Caudate nucleus (tissue), 63 donors: ENCODE measurements at places on chromosomes 2 and 18.

DNA sequence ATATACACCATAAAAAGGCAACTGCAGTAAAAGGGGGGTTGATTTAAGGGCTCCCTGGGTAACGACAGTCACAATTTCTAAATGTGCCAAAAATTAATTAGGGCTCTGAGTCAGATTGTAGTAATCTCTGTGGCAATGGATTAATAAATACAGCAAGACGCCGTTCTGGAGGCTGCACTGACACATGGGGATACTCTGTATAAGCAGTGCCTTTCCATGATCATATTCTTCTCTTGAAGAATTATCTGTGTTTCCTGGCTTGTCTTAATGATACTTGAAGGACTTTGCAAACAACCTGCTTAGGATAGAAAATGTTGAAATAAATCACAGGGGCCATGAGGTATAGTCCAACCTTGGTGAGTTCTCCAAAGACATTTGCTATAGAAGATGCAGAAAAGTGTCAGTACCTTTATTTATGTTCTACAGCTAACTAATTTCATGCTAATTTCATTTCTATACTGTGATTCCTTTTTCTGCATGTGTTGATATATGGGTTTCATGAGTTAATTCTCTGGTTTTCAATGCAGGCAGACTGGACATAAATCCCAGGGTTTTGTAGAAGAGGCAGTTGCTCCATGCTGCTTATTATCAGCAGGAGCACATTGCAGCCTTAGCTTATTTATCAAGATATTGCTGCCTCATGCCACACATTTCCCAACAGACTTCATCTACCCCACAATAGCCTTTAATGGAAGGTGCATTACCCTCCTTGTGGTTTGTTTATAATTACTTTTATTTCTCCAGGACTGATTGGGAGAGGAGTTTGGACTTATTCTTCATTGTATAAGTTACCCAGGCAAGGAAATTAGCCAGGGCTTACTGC is 54.8 kb downstream of the HNMT start:
- no peak for DNase-seq

DNA sequence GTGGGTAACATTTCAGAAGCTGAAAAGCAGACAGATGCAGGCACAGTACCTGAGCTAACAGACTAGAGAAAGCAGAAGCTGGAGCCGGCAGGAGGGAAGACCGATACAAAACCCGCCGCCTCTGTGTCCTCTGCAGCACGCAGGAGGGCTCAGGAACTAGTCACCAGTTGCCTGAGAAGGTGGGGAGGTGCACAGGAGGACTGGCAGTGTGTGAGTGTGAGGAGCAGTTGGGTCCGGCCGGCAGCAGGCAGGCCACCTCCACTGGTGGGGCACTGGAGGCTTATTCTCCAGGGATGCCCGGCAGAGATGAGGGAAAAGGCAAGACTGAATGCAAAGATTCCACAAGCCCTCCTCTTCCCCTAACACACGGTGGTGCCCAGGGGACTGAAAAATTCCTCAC is 18.2 kb downstream of the ERCC3 start:
- DNase-seq, result no peak

DNA sequence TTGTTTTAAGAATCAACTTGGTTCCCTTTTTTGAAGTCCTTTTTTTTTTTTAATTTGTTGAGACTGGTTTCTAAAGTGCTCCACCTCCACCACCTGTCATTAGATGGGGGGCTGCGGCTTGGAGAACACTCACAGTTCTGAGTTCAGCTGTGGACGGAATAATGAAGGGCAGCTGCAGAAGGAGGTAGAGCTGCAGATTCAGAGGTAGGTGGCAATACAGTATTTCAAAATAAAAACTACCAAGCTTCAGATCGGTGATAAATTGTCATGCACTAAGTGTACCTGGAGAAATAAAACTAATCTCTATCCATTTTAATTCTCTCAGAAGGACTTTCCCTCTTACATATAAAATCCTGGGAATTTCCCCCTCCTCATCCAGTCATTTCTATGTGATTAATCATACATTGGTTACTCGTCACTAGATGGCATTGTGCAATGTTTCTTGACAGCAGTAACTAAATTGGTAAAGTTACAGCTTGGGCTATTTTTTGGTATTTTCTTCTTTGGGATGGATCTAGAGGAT is 81.1 kb upstream of the SLC39A10 start:
- DNase-seq, result no peak

- peak; percentile 55 for DNase-seq
Observed at GRCh38 chr2:134727385-134727784, 8.6 kb upstream of the TMEM163 start.

DNA sequence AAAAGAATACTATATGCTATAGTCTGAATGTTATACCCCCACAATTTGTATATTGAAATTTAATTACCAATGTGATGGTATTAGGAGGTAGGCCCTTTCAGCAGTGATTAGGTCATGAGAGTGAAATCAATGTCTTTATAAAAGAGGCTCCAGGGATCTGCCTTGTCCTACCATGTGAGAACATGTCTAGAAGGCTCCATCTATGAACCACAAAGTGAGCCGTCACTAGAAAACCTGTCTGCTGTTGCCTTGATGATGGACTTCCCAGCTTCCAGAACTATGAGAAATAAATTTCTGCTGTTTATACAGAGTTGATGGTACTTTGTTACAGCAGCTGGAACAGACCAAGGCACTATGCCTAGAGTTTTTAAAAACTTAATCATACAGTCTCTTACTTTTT is 46.3 kb upstream of the FAM124B start:
- no peak for DNase-seq

DNA sequence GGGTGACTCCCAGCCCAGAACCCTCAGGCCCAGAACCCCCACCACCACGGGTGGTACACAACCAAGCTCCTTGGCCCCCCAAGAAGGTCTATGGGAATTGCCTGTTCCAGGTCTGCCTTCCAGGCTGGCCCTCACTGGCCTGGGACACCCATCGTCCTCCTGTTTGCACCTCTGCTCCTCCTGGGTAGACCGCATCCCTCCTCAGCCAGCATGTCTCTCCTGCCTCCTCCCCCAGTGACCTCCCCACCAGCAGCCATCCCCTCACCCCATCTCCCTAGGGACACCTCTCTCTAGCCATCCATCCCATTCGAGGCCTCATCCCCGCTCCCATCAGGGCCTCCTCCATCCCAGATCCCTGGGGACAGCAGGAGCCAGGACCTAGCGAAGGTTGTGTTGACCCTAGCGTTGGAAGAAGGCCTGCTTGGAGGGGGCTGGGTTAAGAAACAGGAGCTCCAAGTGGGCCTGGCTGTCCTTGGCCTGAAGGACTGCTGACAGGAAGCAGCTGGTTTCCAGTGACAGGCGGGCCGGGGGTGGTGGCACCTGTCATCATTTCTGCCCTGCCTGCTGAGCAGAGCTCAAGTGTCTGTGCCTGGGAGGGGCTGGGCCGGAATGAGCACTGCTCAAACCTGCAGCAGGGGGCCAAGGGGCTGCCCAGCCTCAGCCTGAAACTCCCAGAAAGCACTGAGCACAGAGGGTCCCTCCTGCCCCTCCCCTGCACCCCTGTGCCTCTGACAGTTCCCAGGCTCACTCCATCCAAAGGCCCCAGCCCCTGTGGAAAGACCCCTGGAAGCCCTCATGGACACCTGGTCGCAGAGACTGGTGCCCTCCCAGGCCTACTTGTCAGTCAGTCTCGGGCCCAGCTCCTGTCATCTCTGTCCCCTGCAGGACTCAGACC is 96.0 kb upstream of the OTOS start:
- DNase-seq, result no peak

- no peak for DNase-seq
Observed at GRCh38 chr2:234458466-234458865, 38.4 kb downstream of the ARL4C start.

DNA sequence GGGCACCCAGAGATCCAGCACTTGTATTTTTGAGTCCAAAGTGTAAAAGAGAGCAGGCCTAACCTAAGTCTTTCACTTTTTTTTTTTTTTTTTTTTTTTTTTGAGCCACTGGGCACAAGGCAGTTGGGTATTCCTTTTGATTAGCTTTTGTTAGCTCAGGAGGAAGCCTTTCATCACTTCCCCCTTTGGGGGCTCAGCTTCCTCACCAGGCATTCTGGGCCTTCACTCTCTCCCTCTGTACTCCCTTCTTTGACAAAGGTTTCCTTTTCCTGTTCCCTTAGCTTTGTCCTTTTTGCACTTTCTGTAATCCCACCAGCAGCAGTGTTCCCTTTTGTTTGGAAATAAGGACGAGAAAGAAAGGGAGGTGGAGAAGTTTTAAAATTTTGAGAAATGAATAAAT is 88.2 kb downstream of the PKP4 start:
- DNase-seq, result no peak

DNA sequence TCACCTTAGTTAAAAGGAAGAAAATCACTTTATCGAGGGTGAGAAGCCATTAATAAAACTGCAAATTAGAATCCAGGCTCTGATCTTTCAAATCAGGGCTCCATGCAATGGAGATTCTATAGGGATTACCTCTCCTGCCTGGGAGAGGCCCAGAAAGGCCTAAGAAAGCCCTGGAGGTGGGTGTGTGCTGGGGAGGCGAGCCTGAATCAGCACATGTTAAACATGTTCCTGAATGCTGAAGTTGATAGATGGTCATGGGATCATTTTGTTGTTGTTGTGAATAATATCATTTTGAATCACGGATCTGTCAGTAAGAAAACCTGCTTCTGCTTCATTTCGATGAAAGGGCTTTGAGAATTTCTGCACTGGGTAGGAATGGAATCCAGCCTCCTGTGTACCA is 254.3 kb downstream of the ACKR3 start:
- DNase-seq, result no peak

GRCh38 chr2:61993422-61994024 is 88.0 kb downstream of the COMMD1 start:
- DNase-seq, result no peak

GRCh38 chr2:15334644-15335326 is 226.3 kb downstream of the NBAS start:
- DNase-seq, result no peak

GRCh38 chr2:176126929-176127773 is 2.4 kb upstream of the HOXD8 start:
- DNase-seq, result no peak

- no peak for DNase-seq
Observed at GRCh38 chr18:64202210-64202836, 53.4 kb upstream of the LINC00305 start.

GRCh38 chr2:128327180-128327964 is 8.7 kb upstream of the HS6ST1 start:
- DNase-seq, result no peak

DNA sequence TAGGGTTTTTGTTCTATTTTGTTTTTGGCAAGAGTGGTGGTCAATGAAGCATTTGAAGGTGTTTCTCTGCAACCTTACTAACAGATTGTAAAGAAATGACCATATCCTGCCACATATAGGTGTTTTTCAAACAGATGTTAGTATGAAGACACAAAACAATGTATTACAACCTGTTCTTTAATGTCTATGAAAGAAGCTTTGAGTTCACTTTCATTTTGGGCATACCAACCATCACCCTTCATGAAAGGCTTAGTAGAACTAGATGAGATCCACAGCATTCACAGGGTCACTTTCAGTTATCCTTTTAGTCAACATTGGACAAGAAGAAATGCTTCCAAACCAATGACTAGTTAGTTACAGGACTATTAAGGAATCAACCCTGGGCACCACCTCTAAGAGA is 95.1 kb downstream of the EHBP1 start:
- no peak for DNase-seq

GRCh38 chr2:167293943-167294775 is 405.9 kb downstream of the XIRP2 start:
- DNase-seq, result peak; percentile 43

DNA sequence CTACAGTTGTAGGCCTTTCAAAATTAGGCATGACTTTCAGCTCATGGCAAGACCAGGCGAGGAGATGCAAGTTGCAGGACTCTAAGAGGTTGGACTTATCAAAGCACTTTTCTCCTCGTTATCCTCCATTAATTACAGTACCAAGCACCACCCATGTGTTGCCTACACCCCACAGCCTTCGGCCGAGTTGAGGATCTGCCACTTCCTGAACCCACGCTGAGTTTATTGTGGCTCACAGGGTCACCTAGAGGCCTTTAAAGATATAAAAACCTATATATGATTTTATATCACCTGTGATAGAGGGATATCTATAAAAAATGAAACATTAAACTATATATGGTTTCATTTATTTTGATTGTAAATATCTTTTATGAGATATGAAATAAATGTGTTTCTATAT is 2.6 kb downstream of the UGT1A10 start:
- DNase-seq, result no peak

- no peak for DNase-seq
Observed at GRCh38 chr2:216546641-216547403, 48.2 kb downstream of the RPL37A start.

DNA sequence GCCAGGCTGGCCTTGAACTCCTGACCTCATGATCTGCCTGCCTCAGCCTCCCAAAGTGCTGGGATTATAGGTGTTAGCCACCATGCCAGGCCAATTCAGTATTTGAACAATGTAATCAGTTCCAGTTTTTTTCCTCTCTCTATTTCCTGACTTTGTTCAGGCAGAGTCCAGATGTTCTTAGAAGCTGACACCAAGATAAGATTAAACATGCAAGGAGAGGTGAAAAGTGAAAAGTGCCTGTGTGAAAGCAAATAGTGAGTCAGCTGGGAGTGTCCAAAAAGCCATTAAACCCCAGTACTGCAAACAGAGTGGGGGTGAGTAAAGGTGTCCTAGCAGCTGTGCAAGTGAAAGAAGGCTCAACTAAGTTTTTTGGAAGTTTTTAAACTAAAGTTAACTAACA is 231.5 kb downstream of the PTH2R start:
- no peak for DNase-seq

GRCh38 chr2:168913495-168913894 is 12.4 kb downstream of the G6PC2 start:
- no peak for DNase-seq

- no peak for DNase-seq
Observed at GRCh38 chr18:23798824-23799223, 109.6 kb downstream of the LAMA3 start.

GRCh38 chr2:144111437-144111836 is 408.5 kb downstream of the ZEB2 start:
- DNase-seq, result no peak

GRCh38 chr2:12867631-12868287 is 151.0 kb downstream of the TRIB2 start:
- DNase-seq, result no peak

DNA sequence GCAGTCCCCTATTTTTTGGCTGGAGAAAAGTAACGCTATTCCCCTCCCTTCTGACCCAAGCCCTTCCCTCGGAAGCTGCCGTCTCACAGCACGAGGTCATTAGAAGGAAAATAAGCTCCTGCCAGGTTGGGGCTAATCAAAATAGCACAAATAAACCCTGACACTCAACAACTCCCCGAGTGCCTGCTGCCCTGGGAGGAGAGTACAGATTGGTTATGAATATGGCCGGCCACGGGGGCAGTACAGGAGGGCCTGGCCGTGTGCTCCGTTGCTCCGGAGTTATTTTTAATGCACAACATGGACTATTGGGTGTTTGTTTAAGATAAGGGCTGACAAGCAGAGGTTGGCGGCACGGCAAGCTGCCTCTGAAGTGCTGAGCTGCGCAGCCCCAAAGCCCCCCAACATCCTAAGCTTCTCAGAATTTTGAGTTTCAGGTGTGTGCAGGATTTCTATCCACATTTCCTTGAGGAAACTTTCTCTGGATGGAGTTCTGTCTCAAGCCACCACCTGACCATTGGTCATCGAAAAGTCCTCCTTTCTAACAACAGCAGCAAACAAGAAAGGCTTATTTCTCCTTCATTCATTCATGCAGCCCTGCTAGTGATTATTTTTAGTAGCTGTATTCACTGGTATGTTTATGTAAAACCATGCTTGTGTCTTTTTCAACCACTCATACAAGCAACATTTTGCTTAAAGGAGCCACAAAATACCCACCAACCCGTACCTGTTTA is 58.7 kb downstream of the PAX3 start:
- no peak for DNase-seq
